IPS DF 19.7 (cell line): ENCODE measurements at places on chromosomes 11 and 22.

GRCh38 chr22:40218152-40218551 is 40.4 kb downstream of the TNRC6B start:
- DNase-seq = no peak

DNA sequence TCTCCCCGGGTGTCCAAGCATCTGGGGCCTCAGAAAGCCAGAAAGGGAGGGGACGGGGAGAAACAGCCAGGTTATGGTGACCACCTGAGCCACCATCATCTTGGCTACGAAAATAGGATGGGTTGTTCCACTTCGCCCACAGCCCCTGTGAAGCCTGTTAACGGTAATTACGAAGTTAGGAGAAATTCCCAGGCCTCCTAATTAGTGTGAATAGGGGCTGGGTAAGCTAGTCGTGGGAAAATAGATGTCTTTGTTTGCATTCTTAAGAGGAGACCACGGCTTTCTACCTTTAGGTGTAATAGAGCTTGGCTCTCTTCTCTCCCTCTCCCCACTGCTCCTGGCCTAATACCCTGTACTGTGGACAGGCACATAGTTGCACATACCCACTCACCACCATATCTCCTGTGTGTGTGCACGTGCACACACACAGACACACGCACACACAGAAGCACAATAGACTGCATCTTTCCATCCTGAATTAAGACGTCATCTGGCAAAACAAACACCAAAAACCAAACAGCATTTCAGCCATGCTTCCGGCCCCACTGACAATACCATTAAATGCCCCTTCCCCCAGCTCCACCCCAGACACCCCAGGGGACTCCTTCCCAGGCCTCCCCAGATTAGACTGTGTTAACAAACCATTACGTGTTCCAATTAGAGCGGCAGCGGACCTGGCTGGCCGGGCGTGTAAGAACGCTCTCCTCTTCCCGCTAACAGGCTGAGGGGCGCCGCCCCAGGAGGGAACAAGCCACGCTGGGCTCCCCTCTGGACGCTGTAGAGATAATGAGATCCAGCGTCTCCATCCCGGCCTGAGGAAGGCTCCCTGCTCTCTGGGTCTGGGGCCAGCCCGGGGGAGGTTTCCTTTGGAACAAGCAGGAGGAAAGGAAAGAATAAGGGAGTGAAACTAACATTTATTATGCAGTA is 72.8 kb downstream of the TP53I11 start:
- DNase-seq = no peak

DNA sequence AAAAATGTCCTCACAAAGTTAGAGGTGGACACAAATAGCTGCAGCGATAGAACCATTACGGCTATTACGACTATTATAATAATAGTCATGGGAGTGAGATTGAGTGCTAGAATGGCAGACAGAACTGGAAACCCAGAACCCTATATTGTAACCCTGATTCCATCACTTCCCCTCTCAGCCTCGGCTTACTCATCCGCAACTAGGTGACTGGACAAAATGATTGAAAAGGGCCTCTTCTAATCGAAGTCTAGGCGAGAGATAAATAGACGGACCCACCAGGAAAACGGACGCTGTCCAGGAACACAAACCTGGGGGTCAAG is 629 bp downstream of the PSMA1 start:
- no peak for DNase-seq

DNA sequence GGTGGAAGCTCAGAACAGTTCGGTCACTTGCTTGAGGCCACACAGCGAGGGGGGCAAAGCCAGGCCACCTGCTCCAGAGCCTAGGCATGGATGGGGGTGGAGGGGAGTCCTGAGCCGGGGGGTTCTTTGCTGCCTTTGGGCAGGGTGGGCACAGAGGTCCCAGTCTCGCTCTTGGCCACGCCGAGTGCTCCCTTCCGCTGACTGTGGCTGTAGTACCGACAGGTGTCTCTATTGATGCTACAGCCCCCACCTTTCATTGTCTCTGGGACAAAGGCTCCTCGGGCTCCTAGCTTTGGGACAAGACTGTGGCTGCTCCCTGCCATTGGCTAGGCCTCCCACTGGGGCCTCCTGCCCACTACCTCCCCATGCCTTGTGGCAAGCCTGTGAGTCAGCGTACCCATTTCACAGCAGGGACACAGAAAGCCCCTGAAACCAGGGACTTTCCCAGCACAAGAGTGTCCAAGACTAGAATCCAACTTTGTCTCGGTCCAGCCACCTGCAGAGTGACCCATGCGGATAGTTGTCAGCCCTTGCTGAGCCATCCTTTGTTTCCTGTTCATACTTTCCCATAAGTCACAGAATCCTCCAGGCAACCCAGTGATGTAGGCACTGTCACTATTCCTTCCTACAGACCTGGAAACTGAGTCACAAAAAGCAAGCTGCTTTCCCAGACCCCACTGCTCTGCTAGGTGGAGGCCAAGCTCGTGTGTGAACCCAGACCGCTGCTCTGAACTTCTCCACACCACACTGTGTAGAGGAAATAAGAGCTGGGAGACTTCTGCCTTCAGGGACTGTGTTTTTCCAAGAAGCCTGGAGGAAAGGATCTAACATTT is 17.2 kb downstream of the MYEOV start:
- DNase-seq = no peak

- no peak for DNase-seq
These were observed 2.0 kb downstream of the PRCP start for GRCh38 chr11:82898241-82898640.

DNA sequence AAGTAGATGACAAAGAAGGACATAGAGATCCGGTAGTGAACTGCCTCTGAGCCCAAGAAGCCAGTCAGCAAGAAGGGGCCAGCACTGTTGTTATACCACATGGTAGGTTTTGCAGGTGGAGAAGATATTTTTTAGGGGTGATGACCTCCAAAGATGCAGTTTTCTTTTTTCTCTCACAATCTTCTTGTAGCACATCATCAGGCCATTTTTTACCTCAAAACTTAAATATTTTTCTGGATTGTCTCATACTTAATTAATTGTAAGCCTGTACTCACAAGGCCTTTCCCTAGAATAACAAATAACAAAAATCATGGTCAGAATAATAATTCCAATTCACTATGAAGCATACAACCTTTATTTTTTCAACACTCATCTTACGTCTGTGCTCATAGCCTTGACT is at the start of gene OR51B4:
Gene OR51B4, minus strand, starts transcription at position 101 of the 400 bp plus-strand sequence. Its CDS starts 0 bp downstream, at position 101.
- no peak for DNase-seq

DNA sequence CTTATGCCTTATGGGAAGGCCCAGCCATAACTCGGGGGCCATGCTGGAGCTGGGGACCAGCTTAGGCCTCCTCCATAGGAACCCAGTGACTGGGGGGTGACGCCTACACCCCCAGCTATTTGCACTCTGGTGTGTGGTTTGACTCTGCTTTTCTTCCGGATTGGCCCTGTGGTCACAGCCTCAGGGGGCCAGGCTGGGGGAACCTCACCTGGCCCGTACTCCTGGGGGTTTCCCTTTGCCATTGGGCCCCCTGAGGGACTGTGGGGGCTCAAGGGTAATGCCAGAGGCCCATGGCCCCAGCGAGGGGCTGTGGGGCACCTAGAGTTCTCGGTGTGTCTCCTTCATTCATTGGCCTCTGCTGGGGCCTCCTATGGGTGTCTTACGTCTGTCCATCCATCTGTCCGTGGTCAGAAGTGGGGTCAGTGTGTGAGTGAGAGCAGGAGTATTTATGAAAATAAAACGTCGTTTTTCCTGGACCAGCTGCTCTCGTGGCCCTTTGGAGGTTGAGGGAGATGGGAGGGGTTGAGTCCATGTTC is 6.3 kb upstream of the SH3BP1 start:
- no peak for DNase-seq

- no peak for DNase-seq
These were observed 177.9 kb downstream of the RRAS2 start for GRCh38 chr11:14181121-14181520.

- DNase-seq = no peak
These were observed 77.3 kb upstream of the ATXN10 start for GRCh38 chr22:45594123-45594941.

- DNase-seq = no peak
These were observed 4.5 kb downstream of the KCNA4 start for GRCh38 chr11:30012346-30012745.

GRCh38 chr22:29302681-29303465 is 3.6 kb upstream of the GAS2L1 start:
- no peak for DNase-seq

- DNase-seq = no peak
These were observed 12.5 kb downstream of the PLA2G6 start for GRCh38 chr22:38169116-38169515.

- peak; percentile 40 for DNase-seq
These were observed 88.3 kb upstream of the MTMR2 start for GRCh38 chr11:96012086-96012824.

GRCh38 chr11:115906171-115906570 is 402.0 kb upstream of the CADM1 start:
- DNase-seq = no peak

GRCh38 chr11:112526699-112527416 is 266.2 kb upstream of the PLET1 start:
- DNase-seq = no peak

GRCh38 chr11:3161309-3161708 is 3.8 kb downstream of the OSBPL5 start:
- no peak for DNase-seq

DNA sequence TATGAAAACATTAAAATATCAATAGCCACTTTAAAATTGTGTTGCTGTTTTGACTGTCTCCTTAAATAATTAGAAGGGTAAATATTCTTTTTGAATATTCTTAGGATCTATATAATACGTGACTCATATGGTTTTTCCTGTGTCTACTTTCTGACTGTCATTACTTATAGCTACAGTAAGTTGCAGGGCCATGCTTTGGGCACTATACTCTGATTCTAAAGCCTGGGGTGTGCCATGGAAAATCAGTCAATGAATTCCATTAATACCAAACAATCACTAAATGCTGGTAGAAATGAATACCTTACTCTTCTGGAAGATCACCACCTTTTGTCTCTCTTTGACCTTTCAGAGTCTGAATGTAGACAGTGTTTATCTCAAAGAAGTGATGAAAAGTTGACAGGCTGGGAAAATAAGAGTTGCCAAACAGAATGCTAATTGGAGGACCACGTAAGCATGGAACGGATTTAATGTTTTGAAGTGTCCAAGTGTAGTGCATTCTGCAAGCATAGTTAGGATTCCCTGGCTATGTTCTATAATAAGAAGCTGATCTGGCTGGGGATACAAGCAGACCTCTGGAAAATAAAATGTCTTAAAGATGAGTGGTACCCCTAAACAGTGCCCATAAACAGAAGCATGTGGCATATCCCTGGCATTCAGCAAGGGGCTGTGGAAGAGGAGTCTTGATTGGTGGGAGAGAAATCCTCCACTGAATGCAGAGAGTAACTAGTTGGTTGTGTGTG is 16.8 kb downstream of the LUZP2 start:
- DNase-seq = no peak

DNA sequence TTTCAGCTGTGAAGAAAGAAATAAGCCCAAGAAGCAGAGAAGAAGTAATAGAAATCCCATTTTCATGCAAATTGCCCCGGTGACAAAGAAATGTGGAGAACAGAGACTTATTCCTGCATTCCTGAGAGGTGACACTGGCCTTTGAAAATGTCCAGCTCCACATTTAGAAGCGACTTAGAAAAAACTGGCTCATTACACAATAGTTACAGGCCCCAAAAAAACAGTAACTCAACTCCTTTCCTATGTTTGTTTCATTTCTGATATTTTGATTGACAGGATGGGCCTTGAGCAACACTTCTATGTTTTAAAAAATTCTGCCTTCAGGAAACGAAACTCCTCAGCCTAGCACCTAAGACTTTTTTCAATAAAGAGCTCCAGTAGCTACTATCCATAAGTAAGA is 726.9 kb upstream of the TENM4 start:
- DNase-seq = no peak

- DNase-seq = no peak
These were observed 41.9 kb downstream of the DNHD1 start for GRCh38 chr11:6538945-6539344.
